Left ventricle myocardium superior (tissue), 1 donor: ENCODE measurements at places on chromosomes 11 and 22. TPM values are rescaled to one million over a fixed set of nuclear protein-coding genes. Genes with fewer than 3 reads are reported as not detected.

DNA sequence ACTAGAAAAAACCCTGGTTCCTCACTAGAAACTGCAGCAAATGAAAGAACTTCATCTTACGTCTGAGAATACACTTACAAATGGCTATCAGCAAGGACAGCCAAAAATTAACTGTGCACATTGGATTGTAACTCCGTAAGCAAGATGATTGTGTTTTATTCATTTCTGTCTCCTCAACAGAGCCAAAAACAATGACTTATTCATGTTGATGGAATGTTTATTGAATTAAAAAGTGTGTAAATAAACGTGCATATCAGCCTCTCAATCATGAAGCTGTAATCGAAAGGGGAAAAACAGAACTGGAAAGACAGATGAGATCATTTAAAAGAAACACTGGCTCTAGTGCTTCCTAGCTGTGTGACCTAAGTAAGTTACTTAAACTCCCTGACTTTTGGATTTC is 307.5 kb upstream of the ZC3H12C start:
- DNase-seq = no peak

The FAM111B gene
- total RNA-seq = 0.84 TPM

GRCh38 chr11:8959546-8960166 is 4.6 kb downstream of the TMEM9B start:
- DNase-seq = no peak

GRCh38 chr11:119479685-119480275 is 56.8 kb upstream of the THY1 start:
- no peak for DNase-seq

GRCh38 chr11:119520966-119521365 is 98.0 kb upstream of the THY1 start:
- no peak for DNase-seq

DNA sequence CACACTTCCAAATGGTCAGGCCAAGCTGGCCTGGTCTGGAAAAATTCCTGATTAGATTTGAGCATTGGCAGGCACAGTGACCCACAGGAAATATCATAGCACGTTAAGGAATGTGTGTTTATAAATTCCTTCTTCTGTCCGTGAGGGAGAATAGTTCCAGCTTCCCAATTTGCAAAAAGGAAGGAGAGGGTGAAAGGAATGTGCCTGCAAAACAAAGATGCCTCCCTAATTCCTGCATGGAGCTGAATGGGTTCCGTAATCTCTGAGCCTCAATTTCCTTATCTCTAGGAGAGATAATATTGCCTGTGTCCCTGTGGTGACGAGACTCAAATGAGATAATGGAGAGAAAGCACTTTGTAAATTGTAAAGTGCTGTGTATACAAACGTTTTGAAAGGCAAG is 105.1 kb downstream of the FEZ1 start:
- no peak for DNase-seq

DNA sequence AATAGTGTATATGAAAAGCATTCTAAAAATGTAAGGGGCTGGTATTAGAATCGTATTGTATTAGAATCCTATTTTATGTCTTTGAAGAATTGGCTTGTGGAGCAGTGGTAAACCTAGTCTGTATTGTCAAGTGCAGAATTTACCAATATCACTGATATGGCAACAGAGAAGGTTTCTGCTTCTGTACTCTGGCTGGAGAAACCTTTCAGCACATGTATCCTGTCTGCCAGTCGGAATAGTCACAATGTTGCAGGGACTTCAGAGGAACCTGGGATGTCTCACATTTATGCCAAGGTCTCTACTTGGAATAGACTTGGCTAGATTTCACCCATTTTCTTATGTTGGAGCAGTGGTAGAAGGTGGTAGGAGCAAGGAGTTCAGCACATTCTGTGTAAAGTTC is 4.4 kb downstream of the MTMR3 start:
- DNase-seq = no peak

- no peak for DNase-seq
Measured at GRCh38 chr22:47355388-47355725, 592.9 kb downstream of the TBC1D22A start.

The MRGPRX4 gene
- total RNA-seq = not detected

The OTOG gene
- not detected for total RNA-seq
